ENCODE measurements at places on chromosomes 3 and 15. TPM values are rescaled to one million over a fixed set of nuclear protein-coding genes. Genes with fewer than 3 reads are reported as not detected.

The GOLGA6L7 gene
- not detected for total RNA-seq

The CYP1A2 gene
- total RNA-seq: not detected

The P4HTM gene
- total RNA-seq: 9.9 TPM

The ATP13A5 gene
- not detected for total RNA-seq

The PIGZ gene
- 6.2 TPM for total RNA-seq

The GCSAM gene
- not detected for total RNA-seq

The BNIP2 gene
- 172 TPM for total RNA-seq

The IVD gene
- 32.3 TPM for total RNA-seq

The CCDC191 gene
- total RNA-seq: 2.6 TPM

The CCR8 gene
- total RNA-seq: not detected

The BSN gene
- 0.65 TPM for total RNA-seq

The C3orf49 gene
- not detected for total RNA-seq

The ZNF774 gene
- 0.98 TPM for total RNA-seq

The SH3GL3 gene
- not detected for total RNA-seq

The CP gene
- under 0.01 TPM for total RNA-seq

The GRAMD2A gene
- not detected for total RNA-seq

The LARP6 gene
- total RNA-seq: 14.7 TPM

The IQCF5 gene
- not detected for total RNA-seq

The RSL24D1 gene
- total RNA-seq: 76.5 TPM

The ALG1L2 gene
- not detected for total RNA-seq

The MORC1 gene
- total RNA-seq: not detected

The ITPKA gene
- 1.6 TPM for total RNA-seq

The CD47 gene
- 61.4 TPM for total RNA-seq

The SNRPA1 gene
- total RNA-seq: 22.6 TPM

The GTF2A2 gene
- total RNA-seq: 56.8 TPM

The CPNE9 gene
- not detected for total RNA-seq

The MME gene
- 18.3 TPM for total RNA-seq

The AADACL2 gene
- total RNA-seq: not detected

The SEMA5B gene
- not detected for total RNA-seq

The NFKBIZ gene
- total RNA-seq: 65.0 TPM

The LDHAL6B gene
- not detected for total RNA-seq

The SERINC4 gene
- not detected for total RNA-seq

The IL16 gene
- 0.98 TPM for total RNA-seq

The NEK10 gene
- 11.6 TPM for total RNA-seq

The GABRB3 gene
- total RNA-seq: not detected

The ACAP2 gene
- total RNA-seq: 50.3 TPM

The ABHD17C gene
- 8.6 TPM for total RNA-seq

The CD200 gene
- total RNA-seq: 10.2 TPM

Data from vein endothelial cell (primary cell).